ENCODE measurements at places on chromosomes 5 and 9.
A peak's percentile ranks its signal among the peaks of the same experiment; 100 is the strongest.

DNA sequence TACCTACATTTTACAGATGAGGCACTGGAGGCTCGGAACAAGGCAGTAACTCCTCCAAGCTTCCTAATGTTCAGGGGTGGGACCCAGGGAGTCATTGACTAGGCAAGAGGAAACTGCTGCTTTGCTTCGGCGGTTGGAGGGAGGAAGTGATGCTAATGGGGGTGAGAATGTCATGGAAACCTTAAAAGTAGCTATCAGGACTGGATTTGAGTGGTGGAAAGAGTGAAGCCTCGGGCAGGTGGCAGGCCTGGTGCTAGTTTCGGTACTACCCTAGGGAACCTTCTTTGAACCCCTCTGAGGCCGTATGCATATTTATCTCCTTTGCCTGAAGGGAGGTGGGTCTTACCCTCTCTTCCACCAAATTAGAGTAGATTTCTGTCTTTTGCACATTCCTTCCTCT lies 1.6 kb downstream of the BSPRY start:
- DNase-seq = peak; percentile 61

DNA sequence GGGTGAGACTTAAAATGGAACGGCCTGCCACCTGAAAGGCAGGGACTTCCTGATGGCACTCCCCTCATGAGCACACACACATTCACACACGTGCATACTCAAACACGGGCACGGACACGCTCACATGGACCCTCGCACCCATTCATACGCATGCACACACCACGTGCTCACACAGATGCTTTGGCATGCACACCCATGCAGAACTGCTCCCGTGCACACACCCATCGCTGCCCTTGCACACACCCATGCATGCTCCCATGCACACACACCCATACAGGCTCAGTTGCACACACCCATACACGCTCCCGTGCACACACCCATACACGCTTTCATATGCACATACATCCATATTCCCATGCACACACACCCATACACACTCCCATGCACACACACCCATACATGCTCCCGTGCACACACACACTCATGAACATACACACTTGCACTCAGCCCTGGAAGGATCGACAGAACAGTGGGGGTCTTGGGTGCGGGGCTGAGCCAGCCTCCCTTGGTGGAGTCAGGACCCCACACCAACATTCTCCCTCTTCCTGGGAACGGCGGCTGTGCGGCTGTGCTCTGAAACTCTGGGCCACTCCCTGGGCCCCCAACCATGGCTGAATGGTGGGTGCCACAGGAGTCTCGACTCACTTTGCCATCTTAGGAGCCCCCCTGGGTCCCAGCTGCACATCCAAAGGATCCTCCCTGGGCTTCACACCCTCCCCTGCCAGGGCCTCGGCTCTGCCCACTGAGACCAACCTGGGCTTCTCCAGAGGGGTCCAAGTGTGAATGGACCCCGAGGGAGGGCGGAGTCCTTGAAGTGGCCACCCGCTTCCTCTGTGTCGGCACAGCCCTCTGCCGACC lies 115.2 kb downstream of the RXRA start:
- no peak for DNase-seq

GRCh38 chr9:33041432-33042188 lies 16.5 kb downstream of the DNAJA1 start:
- no peak for DNase-seq

- no peak for DNase-seq
Measured at GRCh38 chr5:90020575-90021538, 388.7 kb downstream of the CETN3 start.

DNA sequence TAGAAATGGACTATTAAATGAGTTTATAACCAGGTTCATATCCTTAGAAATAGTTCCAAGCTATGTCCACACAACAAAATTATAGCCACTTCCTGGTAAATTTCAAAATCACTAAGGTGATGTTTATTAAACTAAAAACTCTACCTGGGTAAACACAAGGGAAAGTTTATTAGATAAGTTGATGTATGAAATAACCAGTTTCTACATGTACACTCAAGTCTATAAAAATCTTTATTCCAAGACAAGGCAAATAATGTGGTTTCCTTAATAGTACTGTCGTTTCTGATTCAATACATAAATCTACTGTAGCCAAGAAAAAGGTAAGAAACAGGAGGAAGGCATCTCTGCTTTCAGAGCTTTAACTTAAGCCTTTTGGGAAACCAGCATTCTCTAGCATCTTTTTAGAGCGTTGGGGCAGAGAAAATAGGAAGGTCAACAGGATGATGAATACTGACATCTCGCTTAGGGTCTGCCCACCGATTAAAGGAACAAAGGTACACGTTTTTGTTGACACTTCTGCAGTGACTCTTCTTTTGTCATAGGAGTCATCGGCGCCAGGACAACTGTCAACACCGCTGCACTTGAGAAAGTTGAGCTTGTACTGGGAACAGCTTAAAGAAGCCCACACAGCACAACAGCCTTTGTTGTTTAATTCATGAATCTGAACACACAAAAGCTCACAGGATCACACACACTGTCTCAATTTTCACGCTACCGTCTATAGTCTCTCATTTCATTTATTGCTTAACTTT lies 513.6 kb downstream of the SLCO4C1 start:
- no peak for DNase-seq

DNA sequence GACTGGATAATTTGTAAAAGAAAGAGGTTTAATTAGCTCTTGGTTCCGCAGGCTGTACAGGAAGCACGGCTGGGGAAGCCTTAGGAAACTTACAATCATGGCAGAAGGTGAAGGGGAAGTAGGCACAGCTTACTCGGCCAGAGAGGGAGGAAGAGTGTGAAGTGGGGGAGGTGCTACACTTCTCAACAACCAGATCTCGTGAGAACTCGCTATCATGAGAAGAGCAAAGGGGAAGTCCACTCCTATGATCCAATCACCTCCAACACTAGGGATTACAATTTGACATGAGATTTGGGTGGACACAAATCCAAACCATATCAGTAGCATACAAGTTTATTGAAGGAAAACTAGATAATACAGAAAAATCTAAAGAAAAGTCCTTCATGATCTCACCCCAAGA lies 39.9 kb downstream of the NEURL1B start:
- DNase-seq = no peak

DNA sequence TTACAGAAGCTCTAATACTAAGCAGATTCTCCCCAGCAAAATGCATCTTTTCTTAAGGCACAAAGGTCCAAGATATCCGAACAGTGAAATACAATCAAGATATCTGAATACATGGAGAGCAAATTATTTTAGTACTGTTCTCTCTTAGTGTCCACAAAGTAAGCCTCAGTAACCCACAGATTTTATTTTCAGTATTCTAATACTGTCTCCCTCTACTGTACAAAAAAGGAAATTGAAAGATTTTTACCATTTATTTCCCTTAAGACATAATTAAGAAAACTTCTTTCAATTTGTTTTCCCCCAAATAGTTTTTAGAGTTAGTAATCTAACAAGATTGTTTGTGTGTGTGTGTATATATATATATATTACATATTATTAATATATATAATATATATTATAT lies 24.7 kb upstream of the NOL6 start:
- DNase-seq = no peak

DNA sequence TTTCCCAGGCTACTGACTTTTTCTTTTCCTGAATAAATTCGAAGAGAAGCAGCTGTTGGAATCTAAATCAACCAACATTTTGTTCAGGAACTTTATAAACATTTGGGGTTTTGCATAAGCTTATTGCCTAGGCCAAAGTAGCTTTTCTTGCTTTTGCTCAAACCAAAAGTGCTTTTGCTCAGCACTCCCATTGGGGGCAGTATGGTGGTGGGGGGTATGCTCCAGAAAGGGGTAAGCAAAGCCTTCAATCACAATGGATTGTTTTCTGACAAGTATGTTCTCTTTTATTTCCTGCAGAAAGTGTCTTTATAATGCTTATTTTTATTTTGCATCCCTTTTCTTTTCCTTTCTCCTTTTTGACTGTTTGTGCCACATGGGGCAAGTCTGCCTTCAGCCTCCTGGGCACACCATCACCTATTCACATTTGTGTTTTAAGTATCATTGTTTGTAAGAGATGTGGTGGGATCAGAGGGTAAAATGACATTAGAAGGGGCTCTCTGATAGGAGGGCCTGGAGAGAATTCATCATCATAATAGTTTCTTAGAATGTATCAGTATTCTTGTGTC lies 86.0 kb downstream of the PRDM6 start:
- no peak for DNase-seq

DNA sequence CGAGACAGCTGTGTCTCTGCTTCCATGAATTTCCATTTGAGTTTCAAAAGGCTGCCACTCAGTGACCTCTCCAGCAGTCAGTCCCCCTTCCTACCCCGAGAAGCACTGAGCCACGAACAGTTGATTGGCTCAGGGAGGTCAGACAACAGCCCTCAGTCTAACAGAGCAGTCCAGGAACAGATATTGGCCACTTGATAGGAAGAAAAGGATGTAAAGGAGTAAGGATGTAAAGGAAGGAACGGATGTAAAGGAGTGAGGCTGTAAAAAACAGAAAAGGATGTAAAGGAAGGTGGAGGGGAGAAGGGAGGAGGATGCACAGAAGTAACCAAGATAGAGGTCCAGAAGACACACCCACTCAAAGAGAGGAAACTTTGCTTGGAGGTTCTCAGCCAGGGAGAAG lies 3.2 kb upstream of the NR4A3 start:
- no peak for DNase-seq

DNA sequence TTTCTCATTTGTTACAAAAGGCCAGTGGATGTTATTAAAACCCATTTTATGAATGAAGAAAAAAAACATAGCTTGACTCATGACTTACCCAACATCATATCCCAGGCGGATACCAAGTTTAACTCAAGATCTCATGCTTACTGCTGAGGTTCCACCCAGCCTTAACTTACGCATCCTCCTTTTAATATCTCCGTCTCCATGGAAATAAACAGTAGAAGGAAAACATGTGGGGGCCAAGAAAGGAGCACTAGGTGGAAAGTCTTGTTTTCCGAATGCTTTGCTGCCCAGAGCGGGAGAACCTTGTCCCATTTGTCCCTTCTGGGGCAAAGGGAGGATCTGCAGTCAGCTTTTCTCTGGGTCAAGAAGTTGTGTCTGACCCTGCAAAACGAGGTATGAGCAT lies 44.1 kb downstream of the ANGPTL2 start:
- DNase-seq = no peak

DNA sequence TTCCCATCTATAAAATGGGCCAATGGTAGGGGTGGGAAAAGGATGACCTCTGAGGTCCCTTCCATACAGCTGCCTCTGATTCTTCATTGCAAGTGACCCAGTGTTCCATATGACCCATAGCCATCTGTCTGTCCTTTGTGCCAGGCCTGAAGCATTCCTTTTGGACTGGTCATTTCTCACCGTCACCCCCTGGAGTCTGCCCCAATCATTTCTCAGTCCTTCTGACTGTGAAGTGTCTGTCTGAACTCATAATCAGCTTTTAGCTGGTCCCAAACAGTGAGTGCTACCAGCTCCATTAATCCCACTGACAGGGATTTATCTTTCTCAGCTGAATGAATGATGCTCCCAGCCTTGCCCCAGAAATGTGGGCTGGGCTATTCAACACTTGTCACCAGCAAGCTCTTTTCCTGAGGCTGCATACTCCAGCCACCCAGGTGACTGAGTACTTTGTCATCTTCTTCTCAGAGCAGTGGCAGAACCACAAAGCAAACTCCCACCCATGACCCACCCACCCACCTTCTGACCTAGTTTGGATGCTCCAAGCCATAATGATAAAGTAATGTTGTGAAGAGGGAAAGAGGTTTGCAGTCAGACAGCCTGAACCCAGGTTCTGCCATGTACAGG lies 37.4 kb downstream of the KCNIP1 start:
- DNase-seq = no peak

GRCh38 chr5:122607818-122608217 lies 167.1 kb upstream of the SNX2 start:
- DNase-seq = no peak

DNA sequence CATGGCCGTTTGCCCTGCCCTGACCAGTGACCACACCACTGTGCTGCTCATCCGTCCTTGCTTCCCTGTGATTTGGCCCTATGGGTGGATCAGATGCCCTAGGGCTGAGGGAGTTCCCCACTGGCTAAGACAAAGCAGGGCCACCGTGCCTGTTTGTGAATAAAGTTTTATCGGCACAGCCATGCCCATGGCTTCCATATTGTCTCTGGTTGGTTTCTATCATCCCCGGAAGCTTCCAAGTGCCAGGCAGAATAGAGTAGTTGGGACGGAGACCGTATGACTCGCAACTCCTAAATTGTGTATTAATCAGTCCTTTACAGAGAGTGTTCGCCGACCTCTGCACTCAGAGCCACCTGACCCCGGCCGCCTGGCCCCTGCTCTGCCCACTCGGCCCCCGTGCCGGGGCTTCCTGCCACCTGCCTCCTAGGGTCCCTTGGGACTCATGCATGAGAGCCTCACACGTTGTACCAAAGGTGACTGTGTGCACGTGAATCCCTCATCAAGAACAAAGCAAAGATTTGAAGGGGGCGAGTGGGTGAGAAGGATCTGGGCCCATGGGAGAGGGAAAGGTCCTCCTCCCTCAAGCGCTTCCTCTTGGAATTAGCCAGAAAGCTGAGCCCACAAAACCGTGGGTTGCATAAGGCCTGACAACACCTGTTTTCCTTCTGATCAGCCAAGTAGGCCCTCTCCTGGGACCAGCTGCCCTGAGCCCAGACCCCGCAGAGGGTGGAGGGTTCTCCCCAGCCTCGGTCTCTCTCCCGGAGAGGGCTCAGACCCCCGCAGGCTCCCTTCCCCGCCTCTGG lies 11.7 kb upstream of the FCN2 start:
- DNase-seq = no peak

DNA sequence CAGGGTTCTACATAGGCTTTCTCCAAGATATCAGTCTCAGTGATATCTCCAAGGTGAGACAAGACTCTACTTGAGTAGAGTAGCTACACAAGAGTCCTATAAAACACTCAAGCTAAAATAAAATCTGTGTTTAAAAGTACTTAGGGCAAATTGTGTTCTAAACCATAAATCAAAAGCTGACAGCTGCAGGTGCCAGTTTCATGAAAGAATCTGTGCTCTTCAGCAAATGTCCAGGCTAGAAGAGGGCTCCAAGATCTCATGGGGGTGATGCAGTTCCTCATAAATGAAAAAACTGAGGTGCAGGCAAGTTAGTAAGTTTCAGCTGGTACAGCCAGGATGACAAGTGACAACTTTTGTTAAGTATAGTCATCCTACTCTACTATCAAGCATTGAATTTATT lies 142.8 kb upstream of the TNPO1 start:
- no peak for DNase-seq

DNA sequence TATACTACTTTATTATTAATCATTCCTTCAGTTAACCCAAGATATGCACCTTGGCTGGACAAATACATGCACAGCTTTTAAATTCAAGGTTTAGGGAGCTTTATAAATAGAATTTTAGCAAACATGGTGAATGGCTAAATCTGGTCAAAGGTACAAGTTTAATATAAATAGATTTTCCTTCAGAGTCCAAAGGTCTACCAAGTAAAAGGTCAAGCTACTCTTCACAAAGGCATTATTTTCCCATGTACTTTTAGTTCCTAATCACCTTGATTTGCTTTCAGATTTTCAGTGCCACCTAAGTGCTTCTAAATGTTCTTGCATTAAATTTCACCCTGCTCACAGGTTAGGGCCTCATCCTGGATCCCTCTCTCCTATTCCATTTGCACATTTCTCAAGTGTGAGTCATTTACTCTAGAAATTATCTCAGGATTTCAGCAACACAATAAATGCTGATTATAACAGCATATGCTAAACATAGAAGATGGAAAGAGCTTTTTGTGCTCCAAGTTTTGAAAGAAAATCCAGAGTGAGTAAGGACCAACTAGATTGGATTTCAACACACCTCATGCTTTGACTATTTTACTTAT lies 459.4 kb upstream of the ITGA1 start:
- no peak for DNase-seq

GRCh38 chr5:55180016-55180415 lies 7.0 kb upstream of the CDC20B start:
- DNase-seq = no peak

GRCh38 chr5:109426075-109426474 lies 16.3 kb upstream of the PJA2 start:
- DNase-seq = no peak

Measured in stimulated activated CD8-positive, alpha-beta memory T cell treated with anti-CD3 and anti-CD28 coated beads, Interleukin-4, amount 100 ng/mL, for 48 hours (primary cell).